ENCODE measurements at places on chromosomes 11 and 22. TPM values are rescaled to one million over a fixed set of nuclear protein-coding genes. Genes with fewer than 3 reads are reported as not detected.

MUC5AC gene
- total RNA-seq = not detected

MMP8 gene
- total RNA-seq = not detected

DRICH1 gene
- not detected for total RNA-seq

CCDC188 gene
- total RNA-seq = 0.75 TPM

DENND6B gene
- total RNA-seq = 1.4 TPM

SGSM1 gene
- 0.06 TPM for total RNA-seq

ADAMTS15 gene
- 28.5 TPM for total RNA-seq
